ENCODE measurements at places on chromosomes 3 and 15.

DNA sequence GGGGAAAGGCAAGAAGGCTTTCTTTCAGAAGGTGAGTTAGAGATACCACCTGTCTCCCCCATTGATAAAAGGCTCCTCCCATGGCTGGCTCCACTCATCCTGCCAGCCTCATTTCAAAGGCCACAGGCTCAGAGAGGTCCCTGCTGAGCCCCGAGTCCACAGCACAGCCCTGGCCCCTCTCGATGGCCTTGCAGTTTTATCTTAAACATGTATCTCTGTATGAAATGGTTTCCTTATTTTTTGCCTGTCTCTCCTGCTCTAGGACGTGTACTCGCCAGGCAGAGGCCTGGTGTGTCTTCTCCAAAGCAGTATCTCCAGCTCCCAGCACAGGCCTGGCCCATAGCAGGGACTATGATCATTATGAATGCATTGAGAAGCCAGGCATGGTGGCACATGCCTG lies 160.5 kb upstream of the NSMCE3 start:
- DNase-seq: no peak

- no peak for DNase-seq
Observed at GRCh38 chr3:31653464-31653863, 120.7 kb downstream of the STT3B start.

GRCh38 chr3:177729956-177730681 lies 532.8 kb upstream of the TBL1XR1 start:
- no peak for DNase-seq

GRCh38 chr3:153639631-153640030 lies 477.6 kb downstream of the RAP2B start:
- DNase-seq: no peak

DNA sequence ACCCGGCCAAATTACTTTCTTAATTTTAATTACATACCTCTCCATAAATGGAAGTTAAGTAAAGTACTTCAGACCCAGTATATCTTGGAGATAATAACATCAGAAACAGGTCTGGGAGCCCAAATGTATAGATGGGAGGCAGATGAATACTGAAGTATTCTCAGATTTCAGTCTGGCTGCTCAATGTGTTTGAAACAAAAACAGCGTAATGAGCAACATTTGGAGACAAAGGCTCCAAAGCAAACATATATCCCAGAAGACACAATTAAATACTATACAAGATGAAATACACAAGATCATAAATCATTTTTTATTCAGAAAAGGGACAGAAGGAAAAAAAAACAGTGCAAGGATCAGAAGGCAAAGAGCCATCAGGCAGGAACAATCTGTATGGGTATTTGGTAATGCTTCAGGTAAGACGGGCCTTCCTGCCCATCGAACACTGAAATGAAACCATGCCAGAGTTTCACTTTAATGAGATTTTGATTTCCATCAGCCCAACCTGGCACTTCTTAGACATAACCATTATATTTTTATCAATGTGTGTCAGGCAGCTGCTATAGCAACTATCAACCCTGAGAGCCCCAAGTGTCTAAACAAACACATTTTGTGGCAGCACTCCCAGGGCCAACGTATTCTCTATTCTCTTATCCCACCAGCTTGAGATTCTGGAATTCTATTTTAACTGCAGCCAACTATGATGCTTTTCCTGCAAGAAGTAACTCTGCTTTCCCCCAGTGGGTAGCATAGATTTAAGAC lies 210.8 kb downstream of the STT3B start:
- no peak for DNase-seq

GRCh38 chr15:100310041-100310405 lies 31.8 kb downstream of the ADAMTS17 start:
- DNase-seq: no peak

GRCh38 chr3:125120379-125121122 lies 64.8 kb upstream of the HEG1 start:
- DNase-seq: no peak

DNA sequence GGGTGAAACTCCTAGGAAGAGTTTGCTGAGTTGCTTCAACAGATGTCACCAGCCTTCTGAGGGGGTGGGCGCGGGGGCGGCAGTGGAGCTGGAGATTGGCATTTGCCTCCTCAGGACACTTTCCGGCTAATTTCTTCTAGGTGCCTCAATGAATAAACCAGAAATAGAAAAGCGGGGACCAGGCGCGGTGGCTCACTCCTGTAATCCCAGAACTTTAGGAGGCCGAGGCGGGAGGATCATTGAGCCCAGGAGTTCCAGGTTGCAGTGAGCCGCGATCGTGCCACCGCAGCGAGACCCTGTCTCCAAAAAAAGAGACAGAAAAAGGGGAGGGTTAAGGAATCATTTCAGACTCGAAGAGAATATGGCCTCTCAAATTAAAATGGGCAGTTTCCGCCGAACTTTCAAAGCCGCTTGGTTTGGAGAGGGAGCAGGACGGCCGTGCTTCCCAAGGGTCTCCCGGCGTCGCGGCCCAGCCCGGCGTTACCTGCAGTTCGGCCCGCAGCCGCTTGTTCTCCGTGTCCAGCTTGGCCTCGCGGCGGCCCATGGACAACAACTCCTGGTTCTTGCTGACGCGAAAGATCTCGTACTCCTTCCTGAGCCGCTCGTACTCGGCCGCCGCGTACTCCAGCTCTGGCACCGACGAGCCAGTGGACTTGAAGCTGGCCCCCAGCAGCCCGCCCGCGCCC lies 587 bp downstream of the NPHP3 start:
- no peak for DNase-seq

DNA sequence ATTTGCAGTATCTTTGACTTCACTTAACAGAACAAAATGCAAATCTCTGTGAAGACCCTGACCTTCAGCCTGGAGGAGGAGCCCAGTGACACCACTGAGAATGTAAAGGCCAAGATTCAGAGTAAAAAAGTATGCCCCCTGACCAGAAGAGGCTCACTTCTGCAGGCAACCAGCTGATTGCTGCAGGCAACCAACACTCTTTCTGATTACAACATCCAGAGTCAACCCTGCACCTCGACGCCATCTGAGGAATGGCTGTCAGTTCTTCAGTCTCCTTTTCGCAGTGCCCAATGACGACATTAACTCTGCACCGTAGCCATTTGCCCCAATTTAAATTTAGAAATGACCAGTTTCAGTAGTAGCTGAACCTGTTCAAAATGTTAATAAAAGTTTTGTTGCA lies 14.9 kb downstream of the ATP13A3 start:
- no peak for DNase-seq

GRCh38 chr3:12662593-12663400 lies 1.1 kb downstream of the RAF1 start:
- no peak for DNase-seq

- no peak for DNase-seq
Observed at GRCh38 chr3:113331187-113331586, 110.1 kb downstream of the CFAP44 start.

DNA sequence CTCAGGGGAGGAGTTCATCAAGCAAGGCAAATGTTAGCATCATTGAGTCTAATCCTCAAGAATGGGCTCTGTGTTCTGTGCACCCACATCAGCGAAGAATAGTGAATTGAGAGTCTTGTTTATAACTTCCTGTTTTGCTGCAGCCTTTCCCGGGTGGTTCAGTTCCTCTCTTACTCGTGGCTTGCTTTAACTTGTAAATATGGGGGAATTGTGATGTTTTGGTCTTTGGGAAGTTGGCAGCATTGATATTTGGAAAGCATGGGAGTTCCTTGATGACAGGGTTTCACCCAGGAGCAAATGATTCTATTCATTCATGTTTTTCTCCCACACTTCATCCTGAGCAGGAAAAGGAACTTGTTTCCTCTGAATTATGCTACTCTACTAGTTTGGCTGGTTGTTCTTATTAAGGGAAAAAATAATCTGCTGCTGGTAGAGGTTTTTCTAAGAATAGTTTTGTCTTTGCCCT lies 40.4 kb downstream of the GPD1L start:
- DNase-seq: no peak

GRCh38 chr3:138114431-138114918 lies 933 bp downstream of the DZIP1L start:
- DNase-seq: no peak

GRCh38 chr3:187021748-187022402 lies 91.5 kb downstream of the ST6GAL1 start:
- DNase-seq: no peak

DNA sequence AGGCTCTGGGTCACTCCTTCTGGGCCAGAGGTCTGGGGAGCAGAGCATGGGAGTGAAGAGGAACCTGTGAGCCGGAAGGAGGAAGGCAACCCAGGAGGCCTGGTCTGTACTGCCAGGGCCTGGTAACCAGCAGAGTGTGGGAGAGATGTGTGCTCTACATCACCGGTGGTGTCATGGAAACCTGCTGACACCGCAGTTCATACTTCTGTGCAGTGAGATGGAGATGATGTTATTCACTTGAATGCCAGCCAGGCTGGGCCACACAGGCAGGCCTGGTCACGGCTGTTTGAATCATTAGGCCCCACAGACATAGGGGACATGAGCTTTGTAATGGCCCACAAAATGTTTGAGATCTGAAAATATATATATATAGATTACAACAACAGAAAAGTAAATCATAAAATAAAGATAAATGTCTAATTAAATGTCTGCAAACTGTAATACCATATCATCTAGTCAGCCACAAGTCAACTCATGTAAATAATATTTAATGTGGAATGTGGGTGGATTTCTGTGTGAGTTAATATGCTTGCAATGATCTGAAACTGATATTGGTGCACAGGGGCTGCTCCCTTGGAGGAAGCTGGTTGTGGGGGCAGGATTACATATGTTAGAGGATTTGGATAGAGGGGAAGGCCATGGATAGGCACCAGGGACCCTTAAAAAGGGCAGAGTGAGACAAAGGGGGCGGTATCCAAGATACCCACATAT lies 108.5 kb upstream of the PFN2 start:
- DNase-seq: no peak

DNA sequence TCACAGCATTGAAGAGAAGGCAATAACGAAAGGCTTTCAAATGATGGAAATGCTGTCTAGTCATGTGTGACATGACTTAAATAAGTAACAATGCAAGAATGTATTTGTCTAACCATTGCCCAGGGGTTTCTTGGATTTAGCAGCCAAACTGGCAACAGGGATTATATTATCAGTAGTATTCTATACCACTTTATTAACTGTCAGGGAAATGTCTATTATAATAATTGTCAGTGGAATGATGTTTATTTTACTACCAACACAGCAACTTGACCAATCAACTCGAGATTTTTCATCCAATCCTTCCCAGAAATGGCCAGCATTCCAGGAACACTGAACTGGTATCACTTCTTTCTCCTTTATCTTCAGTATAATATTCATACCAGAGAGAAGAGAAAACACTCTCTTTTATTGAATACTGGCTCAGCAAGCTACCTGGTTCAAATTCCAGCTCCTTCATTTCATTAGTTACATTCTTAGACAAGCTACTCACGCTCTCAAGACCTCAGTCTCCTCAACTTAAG lies 66.2 kb downstream of the FOXP1 start:
- no peak for DNase-seq

DNA sequence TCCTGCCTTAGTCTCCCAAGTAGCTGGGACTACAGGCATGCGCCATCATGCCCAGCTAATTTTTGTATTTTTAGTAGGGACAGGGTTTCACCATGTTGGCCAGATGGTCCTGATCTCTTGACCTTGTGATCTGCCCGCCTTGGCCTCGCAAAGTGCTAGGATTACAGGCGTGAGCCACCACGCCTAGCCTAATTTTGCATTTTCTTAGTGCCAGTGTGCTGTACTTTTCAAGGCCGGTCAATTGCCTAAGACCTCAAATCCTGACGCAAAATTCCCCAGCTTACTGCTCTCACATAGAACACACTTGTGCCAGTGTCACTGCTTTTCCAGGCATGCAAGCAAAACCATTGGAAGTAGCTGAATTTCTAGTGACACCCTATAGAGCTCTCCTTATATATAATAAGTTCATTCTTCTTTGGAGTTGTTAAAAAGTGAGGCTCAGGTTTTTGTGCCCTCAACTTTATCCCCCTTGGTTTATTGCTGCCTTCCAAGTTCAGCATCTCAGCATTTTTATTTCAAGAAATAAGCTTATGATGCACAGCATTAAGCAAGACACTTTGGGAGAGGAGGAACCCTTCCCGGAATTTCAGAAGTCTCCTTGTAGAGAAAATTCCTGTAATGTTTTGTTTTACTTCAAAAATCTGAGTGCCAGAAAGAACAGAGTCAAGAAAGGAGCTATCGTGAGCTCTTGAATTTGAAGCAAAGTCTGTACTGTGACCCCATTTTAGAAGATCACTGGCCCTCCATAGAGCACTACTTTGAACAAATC lies 93.2 kb downstream of the FILIP1L start:
- no peak for DNase-seq

DNA sequence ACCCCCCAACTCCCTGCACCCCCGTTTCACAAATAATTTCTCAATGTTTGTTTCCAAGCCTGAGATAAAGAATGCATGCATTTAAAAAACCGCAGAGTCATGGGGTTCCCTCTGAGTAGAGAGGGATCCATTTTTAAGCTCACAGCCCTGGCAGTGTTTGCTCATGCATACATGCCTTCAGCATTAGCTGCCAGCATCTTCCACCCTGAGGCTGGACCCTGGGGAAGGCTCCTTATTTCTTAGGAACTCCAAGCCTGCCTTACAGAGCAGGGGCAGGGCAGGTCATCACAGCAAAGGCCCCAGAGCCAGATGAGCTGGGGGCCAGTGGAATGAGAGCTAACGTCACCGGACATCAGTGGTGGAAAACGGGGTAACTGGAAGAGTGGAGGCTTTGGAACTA lies 31.3 kb downstream of the TLE3 start:
- no peak for DNase-seq

DNA sequence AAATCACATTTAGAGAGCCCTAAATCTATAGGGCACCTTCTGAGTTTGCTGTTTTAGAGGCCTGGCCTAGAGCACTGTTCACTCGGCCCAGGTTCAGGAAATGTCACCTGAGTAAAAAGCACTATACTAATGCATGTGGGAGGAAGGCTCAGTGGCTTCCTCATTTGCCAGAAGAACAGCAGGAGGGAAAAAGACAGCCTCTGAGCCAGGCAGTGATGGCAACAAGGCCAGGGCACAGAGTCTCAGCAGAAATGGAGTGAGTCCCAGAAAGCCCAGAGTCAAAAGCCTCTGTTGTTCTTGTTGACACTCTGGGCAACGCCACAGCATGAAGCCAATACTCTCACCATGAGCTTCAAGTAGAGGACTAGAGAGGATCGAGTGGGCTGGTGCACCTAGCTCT lies 25.9 kb downstream of the LTF start:
- no peak for DNase-seq

Data from NCI-H187 treated with DMSO at 0.1 percent for 48 hours (cell line).